NCI-H2029 (cell line): ENCODE measurements at places on chromosomes 1 and 21.
A peak's percentile ranks its signal among the peaks of the same experiment; 100 is the strongest.

DNA sequence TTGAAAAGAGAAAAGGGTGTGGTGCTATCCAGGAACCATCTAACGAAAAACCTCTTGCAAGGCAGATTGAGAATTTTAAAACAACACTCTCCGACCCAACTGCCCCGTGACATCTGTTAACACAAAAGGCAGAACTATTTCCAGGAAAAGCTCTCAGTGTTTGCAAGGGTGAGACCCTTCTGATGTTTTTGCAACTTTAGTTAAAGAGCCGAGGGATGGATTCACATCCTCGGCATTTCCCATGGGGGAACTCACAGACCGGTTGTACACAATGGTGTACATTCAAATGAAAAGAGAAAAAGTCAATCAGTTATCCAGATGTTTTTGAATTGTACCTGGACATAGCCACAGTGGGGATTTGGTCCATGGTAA lies 120.0 kb downstream of the NGF start:
- no peak for DNase-seq

- no peak for DNase-seq
These were observed 15.3 kb downstream of the BECN2 start for GRCh38 chr1:241972703-241973369.

- no peak for DNase-seq
These were observed at the start of gene SH2D2A for GRCh38 chr1:156816561-156817328. SH2D2A (minus strand) TSS chr1:156816848; CDS start chr1:156816708, 140 bp downstream.

DNA sequence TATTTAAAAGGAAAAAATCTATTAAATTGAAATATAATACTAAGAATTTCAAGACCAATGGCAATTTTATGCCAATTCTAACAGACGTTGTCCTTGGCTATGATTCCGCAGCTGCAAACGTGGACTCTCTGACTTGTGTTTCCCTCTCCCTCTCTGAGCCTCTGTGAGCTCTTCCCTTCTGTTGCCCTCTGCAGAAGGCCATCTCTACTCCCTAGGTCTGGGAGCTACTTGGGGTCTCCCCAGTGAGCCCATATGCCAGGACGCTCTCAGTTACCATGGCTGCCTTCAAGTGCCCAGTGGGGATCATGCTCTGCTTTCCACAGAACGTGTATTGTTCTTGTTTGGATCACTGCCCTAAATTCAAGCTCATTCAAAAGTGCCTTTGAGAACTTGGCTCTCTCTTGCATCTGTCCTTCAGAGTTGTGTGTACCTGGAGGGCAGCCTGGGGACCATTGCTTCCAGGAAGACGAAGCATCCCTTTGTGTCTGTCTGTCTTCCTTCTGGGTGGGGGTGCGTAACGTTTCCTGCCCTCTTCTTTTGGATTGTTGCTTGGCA lies 97.5 kb upstream of the TSPAN2 start:
- DNase-seq: no peak

DNA sequence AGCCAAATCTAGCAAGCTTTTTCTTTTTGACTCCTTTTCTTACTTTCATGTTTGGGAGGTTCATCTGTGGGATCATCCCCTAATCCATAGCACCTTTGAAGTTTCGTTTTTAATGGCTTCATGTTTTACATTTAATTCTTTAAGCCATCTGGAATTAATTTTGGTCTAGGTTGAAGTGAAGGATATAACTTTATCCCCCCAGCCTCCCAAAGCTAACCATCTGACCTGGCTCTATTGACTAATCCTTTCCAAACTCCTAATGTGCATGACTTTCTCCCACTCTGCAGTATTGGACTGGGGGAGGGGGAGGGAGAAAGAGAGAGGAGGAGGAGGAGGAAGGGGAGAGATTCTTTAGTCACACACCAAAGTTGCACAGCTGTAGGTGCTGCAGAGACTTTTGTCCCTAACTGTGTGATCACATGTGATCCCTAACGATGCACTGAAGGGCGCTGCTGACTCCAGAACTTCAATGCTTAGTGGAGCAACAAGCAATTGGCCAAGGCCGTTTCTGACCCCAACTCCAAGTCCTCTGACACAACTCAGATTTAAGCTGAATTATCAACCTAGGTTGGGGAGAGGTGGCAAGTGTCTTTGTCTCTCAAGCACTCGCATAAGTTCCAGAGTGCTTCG lies 191.6 kb downstream of the HUNK start:
- no peak for DNase-seq

GRCh38 chr1:226990133-226990716 lies 50.1 kb downstream of the COQ8A start:
- DNase-seq: no peak

DNA sequence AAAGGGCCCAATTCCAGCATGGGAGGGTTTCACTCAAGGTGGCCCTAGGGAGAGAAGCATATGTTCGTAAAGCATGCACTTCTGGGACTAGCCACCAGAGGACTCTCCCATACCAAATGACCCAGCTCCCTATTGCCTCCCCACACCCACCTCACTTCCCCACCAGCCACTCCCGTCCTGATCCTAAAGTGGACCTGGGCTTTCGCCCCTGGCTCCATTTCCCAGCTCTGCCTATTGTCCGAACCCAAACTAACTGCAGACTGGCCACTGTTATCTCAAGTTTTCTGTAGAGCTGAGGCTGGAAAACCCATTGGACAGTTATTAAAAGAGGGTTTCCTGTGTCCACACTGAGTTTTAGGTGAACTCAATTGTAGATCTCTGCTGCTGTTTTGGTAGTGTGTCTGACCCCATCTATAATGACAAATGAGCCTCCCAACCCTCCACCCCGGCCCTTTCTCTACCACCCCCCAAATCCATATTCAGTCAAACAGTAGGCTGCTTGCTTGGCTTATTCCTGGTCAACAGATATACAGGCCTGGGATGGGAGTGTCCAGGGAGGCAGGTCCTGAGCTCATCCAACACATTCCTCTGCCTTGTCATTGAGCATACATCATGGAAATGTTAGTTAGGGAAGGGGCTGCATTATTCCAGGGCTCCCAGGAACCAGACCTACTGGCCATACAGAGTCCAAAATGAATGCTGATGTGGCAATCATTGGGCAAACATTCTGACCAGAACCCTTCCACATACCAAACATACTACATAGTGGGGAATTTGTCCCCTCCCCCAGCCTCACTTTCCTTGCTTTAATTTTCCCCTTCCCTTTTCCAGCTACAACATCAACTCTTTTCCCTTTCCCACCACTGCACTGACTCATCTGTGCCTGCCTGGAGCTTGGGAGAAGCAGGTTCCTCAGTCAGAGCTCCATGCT lies 59.2 kb downstream of the ABCA4 start:
- peak; percentile 66 for DNase-seq

- no peak for DNase-seq
These were observed 41.8 kb downstream of the SELENOF start for GRCh38 chr1:86872086-86872485.
